Type B pancreatic cell (in vitro differentiated cells): ENCODE measurements at places on chromosomes 2 and 18.

- DNase-seq, result no peak
Measured at GRCh38 chr2:49248506-49248905, 94.2 kb upstream of the FSHR start.

- DNase-seq, result no peak
Measured at GRCh38 chr2:62055724-62056336, 140.1 kb upstream of the B3GNT2 start.

DNA sequence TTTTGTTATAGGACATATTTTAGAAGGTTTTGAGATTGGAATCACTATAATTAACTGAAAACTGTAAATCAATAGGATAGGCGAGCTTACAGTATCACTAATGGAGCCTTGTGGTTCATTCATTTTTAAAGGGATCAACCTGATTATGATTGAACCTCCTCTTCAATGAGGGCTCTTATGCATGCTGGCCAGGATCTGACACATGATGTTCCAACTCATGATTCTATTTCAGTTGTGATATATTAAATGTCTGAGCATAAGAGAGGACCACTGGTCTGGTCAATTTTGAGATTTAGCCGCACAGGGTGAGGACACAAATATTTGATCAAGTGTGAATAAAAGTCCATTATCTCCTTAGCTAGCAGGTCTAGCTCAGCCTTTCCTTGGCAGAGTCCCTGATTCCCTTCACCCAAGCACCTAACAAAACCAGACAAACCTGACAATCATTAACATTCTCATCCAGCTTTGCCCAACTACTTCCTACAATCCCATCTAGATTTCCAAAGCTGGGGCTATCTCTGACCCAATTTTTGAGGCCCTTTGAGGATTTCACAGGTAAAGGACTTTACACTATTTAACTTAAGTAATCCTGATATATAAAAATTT lies 6.9 kb upstream of the MAP4K4 start:
- DNase-seq, result no peak

DNA sequence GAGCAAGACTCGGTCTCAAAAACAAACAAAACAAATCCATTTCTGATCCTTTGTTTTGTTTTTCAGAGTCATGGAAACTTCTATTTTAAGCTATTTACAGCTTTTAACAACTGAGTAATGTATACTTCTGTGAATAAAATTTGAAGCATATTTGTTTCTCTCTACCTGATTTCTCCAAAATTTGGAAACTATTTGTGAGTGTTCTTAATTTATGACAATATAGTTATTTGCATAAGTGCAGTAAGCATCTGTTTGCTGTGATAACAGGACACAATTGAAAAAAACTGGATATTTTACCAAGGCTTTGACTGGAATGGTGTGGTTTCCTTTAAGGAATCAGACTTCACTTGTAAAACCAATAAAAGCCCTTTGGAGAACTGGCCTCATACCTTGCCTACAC lies 53.3 kb upstream of the GULP1 start:
- DNase-seq, result no peak

GRCh38 chr2:10647441-10647840 lies 42.3 kb downstream of the NOL10 start:
- DNase-seq, result no peak

DNA sequence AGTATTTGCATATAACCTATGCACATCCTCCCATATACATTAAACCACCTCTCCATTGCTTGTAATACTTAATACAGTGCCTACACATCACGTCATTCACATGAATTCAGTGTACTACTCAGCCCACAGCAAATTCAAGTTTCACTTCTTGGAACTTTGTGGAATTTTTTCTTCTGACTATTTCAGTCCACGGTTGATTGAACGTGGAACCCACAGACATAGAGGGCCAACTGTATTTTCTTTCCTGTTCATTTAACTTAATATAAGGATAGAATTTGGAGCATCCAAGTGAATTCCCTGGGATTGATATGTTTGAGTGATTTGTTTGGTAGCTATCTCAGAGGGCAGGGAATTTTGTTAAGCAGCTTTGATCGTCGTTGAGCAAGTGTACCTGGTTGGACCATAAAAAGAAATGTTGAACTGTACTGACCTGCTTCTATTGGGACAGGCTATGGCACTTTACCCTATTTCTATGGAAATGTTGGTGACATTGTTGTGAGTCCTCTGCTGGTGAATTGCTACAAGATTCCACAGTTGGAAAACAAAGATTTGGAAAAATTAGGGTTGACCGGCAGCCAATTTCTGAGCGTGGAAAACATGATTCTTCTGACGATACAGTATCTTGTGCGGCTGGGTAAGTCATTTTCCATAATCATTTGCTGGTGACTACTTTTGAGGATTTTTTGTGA lies 156.6 kb downstream of the ESCO1 start:
- no peak for DNase-seq

DNA sequence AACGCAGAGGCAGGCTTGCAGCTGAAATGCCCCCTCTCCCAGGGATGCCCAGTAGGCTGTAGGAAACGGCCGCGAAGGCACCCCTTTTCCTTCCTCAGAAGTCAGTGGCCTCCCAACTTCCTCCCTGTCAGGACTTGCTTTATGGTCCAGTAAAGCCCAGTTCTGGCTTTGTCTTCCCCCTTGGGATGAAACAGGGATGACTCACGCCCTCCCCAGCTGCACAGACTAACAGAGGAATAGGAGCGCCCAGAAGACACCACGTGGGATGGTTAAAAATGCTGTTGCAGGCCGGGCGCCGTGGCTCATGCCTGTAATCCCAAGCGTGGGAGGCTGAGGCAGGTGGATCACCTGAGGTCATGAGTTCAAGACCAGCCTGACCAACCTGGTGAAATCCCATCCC lies 6.9 kb downstream of the CREG2 start:
- DNase-seq, result no peak
